Fibroblast of skin of right biceps (primary cell): ENCODE measurements at places on chromosomes 6 and 20.
A peak's percentile ranks its signal among the peaks of the same experiment; 100 is the strongest.

GRCh38 chr6:125949069-125949468 lies 7.5 kb upstream of the HINT3 start:
- DNase-seq, result no peak

- DNase-seq, result no peak
Measured at GRCh38 chr6:84425971-84426705, 198.7 kb upstream of the CEP162 start.

- no peak for DNase-seq
Measured at GRCh38 chr6:106381223-106381622, 20.7 kb downstream of the CRYBG1 start.

- DNase-seq, result no peak
Measured at GRCh38 chr6:166551754-166552495, 34.6 kb downstream of the RAMACL start.

GRCh38 chr6:52666071-52666470 lies 4.8 kb upstream of the TMEM14A start:
- no peak for DNase-seq

- DNase-seq, result no peak
Measured at GRCh38 chr20:63167918-63168520, 47.9 kb downstream of the YTHDF1 start.

- DNase-seq, result peak; percentile 2
Measured at GRCh38 chr6:123316733-123317323, 319.9 kb downstream of the TRDN start.

DNA sequence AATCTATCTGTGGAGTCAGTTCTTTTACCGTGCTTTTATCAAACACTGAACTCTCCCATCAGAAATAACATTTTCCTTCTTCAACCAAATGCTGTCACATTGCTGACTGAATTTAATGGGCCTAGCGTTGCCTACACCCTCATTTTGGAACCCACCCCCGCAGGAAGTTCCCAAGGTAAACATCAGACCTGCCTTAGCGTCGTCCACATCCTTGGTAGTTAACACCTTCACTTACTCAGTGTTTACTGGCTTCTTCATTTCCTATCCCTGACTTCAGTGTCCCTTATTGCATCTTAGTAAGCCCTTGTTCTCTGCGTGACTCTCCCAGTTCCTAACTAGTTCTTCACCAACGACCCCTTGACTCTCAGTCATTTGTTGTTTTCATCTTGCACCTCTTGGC lies 491.4 kb upstream of the SOX4 start:
- no peak for DNase-seq

GRCh38 chr20:61925555-61926252 lies 140.0 kb downstream of the TAF4 start:
- DNase-seq, result peak; percentile 32

DNA sequence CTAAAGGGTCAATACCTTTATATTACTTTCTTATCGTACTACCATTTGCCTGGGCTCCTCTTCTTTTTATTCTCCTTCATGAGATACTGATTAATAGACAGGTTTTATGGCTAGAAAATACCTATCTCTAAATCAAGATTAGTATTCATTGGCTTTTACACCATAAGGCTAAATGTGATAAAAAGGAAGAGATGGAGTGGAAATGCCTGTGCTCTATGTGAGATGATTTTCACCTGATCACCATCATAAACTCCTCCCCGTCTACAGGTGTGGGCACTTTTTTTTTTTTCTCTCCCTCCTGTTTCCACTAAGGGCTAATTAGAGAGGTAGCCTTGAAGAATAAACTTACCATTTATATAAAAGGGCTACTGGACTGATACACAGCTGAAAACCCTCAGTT lies at the start of gene GLYATL3:
Gene GLYATL3 (plus strand): TSS at position 301 of the 400 bp plus-strand sequence. CDS start 12,068 bp downstream, outside the sequence.
- no peak for DNase-seq

DNA sequence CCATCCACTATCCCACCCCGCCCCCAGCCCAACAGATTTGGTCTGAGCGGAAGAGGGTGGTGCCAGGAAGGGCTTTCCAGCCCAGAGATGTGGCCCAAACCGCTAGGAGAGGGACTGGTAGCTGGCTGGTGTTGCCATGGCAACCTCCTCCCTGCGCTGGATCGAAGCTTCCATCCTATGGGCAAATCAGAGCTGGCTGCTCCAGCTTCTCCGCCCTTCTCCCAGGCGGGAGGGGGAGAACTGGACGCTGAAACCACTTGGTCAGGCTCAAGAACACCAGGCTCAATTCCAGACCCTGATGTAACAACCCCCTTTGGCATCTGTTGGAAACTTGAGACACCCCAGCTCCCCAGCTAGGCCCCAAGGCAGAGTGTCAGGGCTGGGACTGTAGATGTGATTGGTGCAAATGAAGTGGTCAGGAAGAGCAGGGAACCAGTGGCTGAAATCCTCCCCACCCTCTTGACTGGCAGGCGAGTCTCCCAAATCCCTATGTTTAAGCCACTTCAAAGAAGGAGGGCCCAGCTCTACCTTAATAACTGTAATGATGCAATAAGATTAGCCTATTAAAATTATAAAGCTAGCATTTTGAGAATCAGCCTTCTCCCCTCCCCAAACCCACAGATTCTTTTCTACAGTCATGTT lies 4.2 kb downstream of the RIMS4 start:
- DNase-seq, result peak; percentile 16

DNA sequence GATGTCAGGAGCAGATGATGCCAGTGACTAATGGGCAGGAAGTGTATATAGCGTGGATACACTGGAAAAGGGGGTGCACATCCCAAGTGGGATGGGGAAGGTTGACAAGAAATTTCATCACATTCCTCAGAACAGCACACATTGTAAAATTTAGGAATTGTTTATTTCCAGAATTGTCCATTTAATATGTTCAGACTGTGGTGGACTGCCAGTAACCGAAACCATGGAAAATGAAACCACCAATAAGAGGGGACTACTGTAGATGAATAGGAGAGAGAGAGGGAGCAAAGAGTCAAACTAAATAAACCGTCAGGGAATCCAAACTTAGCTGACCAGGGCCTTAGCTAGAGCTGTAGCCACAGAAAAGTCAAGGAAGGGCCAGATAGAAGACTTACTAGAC lies 164.4 kb upstream of the PRDM1 start:
- peak; percentile 12 for DNase-seq

DNA sequence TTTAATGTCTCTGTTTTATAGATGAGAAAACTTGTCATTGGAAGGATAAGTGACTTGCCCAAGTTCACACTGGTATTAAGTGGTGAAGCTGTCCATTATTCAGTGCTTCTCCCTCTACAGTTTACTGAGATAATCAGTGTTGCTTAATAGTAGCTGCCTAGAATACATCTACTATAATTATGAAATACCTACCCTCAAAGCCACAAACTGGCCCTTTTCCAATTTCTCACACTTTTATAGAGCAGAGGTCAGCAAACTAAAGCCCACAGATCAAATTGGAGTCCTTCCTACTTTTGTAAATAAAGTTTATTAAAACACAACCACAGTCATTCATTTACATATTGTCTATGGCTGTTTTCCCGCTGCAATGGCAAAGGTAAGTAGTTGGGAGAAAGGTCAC lies 73.5 kb downstream of the EYS start:
- no peak for DNase-seq

DNA sequence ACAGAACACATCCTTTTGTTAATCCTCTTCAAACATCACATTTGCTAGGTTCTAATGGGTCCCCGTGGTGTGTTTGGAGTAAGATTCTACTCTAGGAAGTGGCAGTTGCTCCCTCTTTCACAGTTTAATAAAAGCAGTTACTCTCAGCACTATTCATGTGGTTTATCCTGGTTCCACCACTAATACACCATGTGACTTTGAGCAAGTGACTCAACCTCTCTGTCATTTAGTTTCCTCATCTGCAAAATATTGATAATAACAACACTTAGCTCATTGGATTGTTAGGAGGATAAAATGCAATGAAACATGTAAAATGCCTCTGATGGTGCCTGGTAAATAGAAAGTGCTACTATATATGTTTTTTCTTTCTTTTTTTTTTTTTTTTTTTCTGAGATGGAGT lies 488.0 kb upstream of the NOX3 start:
- peak; percentile 30 for DNase-seq

DNA sequence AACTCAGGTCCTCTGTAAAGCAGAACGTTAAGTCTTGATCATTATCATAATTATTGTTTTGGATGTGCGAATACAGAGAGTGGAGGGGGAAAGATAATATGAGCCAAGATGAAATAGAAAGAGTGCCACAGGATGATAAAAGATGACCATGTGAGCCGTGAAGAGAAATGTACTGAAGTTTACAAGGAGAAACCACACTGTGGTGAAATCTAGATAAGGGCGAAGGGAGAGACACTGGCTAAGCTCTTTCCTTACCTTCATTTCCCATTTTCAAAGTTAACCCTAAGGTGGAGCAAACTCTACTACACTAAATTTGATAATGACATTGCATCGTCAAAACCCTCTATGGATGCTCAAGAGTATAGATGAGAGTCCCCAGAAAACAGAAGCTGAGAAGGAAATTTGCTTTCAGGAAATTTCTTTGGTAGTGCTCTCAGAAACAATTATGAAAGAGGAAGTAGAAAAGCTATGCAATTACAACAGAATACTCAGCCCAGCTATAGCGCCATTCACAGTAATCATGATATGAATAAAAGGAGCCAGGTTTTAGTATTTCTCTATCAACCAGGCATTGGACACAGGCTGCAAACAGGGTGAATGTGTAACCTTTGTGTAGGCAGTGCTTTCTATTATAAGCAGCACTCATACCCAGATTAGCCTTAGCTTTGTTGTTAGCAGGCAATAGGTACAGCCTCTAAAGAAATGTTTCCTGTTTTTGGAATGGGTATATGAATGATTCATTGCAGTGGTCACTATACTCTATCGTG lies 1080.7 kb downstream of the GRIK2 start:
- DNase-seq, result no peak

- DNase-seq, result no peak
Measured at GRCh38 chr20:18922251-18922650, 108.7 kb downstream of the SCP2D1 start.

DNA sequence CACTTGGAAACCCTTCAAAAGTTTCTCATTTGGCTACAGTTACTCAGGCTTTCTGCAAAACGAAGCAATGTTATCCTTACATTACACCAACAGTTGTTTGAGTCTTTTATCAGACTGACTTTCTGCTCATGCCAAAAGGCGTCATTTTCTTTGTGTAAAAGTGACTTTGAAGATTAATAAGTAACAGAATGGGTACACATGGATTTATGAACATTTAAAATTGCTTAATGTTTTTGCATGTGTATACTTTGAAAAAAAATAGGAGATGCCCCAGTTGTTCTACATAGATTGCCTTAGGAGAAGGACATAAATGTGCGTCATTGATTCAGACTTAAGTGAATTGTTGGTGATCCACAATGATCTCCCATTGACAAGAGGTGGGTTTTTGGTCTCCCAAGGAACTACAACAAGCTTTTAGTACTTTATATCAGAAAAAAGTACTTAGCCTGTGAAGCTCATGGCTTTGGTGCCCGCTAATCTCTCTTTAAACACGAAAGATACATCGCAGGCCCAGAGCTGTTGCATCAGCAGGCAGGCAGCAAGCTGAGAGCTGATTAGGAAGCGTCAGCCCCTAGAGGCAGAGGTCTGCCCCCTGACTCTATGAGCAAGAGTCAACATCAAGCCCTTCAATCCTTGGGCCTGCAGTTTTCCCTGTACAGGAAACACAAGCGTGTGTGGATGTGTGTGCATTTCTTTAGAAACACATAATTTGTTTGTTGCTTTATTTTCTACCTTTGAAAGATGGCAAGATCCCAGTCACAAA lies 45.9 kb downstream of the SLC22A3 start:
- DNase-seq, result no peak

DNA sequence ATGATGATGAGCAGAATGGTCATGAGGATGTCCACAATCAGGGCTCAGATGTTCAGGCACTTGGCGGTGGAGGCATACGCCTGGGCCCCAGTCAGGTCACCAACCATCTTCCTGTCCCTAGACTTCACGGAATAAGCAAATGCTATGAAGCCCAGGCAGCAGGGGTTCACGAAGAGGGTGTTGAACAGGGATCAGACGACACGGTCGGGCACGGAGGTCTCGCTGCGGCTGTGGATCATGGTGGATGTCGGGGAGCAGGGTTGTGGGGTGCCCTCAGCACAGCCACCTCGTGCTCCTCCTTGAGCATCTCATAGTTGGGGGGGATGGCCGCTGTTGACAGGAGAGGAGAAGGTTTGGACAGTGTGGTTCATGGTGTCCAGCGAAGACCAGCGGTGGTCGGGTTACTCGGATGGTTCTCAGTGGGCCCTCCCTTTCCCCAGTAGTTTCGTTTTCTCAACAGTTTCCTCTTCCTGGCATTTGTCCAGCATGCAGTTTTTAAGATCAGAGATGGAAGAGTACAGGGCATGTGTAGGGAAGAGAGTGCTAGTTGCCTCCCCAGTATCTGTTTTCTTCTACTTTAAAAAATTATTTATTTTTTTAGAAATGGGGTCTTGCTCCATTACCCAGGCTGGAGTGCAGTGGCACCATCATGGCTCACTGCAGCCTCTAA lies 20.3 kb upstream of the SPDEF start:
- DNase-seq, result peak; percentile 10

- DNase-seq, result no peak
Measured at GRCh38 chr20:32894711-32895355, 36.1 kb downstream of the EFCAB8 start.

DNA sequence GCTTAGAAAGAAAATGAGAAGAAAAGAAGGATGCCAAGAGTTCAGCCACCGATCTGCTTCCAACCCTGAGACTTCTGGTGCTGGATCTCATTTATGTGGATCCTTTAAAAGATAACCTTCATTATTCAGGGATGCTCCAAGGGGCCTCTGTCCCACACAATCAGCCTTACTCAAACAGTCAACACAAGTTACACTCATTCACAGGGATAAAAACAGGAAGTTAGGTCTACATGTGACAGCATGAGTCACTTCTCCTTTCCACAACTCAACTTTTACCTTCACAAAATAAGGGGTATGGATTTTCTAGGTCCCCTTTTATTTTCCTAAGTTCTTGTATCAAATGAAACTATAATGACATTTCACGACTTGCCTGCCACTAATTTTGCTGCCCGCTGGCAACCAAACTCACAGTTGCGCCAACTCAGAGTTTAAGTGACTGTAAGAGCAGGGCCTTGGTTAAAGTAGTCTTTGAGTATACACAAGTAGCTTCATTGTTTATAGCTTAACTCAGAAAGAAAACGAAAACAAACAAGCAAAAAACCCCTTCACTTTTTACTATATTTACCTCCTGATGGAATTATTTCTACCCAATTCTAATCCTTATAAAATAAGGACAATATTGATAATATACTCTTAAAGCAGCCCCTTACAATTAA lies 278.8 kb upstream of the RUNX2 start:
- peak; percentile 30 for DNase-seq

DNA sequence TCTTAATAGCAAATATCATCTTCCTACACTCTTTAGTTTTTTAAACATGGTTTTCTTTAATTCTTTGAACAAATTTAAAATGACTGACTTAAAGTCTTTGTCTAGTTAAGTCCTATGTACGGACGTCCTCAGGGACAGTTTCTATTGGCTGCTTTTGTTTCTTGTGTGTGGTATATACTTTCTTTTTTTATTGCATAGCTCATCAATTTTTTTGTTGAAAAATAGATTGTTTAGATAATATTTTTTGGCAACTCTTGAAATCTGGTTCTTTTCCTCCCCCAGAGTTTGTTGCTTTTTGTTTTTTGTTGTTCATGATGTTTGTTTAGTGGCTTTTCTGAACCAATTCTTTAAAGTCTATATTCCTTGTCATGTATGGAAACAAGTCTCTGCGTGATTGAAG lies 479.8 kb downstream of the PREX1 start:
- no peak for DNase-seq
